ENCODE measurements at places on chromosomes 3 and 15. TPM values are rescaled to one million over a fixed set of nuclear protein-coding genes. Genes with fewer than 3 reads are reported as not detected.

DNA sequence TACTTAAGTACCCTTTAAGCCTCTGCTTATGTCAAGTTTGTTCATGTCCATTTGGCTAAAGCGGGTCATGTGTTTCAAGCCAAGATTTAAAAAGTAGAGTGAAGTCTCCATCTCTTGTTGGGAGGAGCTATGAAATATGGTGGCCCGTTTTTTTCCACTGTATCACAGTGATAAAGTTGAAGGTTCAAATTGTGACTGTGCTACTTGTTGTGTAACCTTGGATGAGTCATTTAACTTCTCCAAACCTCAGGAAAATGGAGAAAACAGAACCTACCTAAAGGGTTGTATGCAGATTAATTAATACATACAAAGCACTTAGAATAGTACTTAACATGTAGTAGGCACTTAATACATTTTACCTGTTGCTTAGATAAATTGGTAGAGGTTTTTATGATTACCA, 43.4 kb downstream of the SNAPC5 start:
- no peak for DNase-seq

DNA sequence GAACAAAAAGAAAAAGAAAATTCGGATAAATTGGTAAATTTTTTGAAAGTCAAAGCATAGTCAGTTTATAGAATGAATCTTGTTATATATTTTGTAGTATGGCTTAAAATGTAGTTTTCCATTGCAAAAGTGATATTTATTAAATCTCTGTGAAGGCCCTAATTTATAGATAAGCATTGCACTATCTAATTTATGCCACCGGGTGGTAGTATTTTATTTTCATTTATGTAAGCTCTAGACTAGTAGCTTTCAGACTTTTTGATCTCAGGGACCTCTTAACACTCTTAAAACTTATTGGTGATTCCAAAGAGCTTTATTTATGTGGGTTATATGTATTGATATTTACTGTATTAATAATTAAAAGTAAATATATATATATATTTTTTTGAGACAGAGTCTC, 133.9 kb upstream of the LRRFIP2 start:
- no peak for DNase-seq

DNA sequence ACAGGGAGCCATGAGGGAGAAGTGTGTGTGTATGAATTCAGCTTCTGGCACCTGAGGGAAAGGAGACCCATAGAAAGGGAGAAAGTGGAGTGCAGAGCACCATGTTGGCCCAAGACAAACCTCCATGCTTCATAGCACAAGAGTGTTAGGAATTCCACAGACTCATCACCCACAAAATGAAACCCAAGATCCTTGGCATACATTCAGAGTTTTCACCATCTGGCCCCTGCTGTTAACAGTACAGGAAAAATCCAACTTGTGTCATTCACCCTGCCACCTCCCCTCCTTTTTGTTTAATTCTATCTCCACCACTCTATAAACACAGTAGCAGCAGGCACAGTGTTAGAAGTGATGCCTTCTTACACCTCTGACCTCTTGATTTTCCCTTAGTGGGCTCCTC, 60.0 kb upstream of the MNS1 start:
- DNase-seq, result no peak

DNA sequence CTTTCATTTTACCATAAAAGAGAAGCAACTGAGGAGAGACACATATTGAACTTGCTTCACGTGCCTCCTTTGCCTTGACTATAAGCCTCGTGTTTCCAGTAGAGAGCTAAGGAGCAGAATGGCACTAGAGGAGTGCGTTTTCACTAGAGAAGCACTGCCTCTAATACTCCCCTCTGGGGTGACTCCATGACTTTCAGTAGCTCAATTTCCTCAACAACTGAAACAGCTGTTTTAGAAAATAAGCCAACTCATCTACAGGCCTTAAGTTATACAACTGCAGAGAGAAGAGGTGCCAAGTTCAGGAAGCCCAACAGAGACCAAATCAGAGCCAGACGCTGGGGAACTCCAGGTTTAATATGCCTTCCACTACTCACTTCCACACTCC, 1.9 kb downstream of the UBP1 start:
- no peak for DNase-seq

DNA sequence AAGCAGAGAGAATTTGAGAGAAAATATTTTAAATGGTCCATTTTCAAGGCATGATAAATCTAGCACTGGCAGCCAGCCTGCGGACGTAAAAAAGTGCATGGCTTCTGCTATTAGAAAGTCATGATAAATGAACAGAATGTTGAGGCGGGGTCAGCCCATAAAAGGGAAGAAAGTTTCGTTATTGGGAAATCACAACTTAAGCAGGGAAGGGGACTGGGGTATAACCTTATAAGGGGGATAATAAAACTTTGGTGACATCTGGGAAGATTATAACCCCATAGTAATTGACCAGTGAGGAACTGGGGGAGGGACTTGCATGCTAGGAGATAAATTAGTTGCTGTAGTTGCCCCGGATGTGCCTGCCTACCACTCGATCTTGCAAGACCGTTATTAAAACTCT, 88.4 kb upstream of the PLSCR4 start:
- DNase-seq, result no peak

The CD80 gene
- 0.74 TPM for total RNA-seq

DNA sequence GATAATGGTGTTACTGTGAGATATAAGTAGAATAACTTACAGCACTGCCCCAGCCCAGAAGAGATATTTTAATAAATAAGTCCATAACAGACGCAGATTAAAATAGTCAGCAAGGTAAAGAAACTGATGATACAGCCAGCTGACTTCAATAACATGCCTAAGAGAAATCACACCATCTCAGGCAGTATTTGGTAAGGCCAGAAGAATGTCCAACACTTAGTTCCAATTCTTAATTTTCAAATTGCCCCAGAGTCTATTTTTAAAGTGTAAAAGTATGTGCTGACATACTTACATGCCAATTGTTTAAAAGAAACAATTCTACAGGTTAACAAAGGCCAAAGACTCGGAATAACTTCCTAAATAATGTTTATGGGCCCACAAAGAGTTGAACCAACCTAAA, 1.6 kb downstream of the GNB4 start:
- DNase-seq, result no peak
